HTR-8/SVneo (cell line): ENCODE measurements at places on chromosomes 1 and 21.

DNA sequence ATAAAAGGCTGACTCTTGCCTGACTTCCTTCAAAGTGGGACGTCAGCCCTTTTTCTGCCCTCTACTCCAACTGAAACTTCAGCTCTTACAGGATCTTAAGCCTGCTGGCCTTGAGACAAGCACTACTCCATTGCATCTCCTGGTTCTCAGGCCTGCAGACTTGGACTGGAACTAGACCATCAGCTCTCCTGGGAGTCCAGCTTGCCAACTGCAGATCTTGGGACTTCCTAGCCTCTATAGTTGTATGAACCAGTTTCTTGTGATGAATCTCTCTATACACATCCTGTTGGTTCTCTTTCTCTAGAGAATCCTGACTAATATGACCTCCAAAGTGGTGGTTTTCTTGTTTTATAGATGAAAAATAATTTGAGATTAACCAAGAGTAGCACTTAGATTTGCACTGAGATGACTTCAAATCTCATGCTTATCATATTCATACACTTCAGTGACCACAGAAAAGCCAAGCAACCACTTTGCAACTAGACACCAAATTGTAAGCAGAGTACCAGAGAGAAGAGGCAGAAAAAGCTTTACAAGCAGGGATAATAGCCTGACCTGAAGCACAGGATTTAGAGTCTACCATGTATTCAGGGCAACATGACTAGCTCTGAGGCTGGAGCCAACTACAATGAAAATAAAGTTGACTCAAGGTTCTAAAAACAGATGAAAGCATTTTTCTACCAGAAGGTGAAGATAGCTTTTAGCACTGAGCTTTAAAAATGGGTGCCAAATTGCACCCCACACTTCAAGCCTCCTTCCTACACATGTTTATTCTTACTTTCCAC is 661.3 kb upstream of the USP24 start:
- no peak for DNase-seq

DNA sequence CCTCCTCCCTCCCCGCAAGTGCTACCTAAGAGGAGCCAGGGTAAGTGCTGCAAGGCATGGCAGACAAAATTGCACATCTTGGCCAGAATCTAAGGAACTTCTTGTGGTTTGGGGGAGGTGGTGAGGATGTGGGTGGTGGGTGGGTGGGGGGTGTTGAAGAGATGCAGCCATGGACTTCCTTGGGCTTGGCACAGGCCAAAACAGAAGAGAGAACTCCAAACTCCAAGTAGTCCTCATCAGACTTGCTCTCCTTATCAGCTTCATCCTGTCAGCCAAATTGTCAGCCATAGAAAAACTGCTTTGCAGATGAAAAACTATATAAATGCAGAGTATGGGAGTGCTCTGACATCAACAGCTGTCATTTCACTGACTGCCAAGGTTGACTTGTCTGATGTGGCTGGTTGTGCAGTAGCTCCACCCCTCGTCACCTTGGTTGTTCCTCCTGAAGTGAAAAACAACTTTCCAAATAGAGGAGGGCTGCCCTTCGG is 7.1 kb downstream of the AMIGO1 start:
- DNase-seq, result no peak

GRCh38 chr1:173581383-173582079 is 21.3 kb downstream of the SLC9C2 start:
- no peak for DNase-seq

- no peak for DNase-seq
Measured at GRCh38 chr1:216346526-216346925, 76.7 kb downstream of the USH2A start.

- DNase-seq, result no peak
Measured at GRCh38 chr1:240310226-240310925, 218.7 kb downstream of the FMN2 start.

GRCh38 chr21:40143822-40144525 is 276.7 kb downstream of the PCP4 start:
- no peak for DNase-seq

DNA sequence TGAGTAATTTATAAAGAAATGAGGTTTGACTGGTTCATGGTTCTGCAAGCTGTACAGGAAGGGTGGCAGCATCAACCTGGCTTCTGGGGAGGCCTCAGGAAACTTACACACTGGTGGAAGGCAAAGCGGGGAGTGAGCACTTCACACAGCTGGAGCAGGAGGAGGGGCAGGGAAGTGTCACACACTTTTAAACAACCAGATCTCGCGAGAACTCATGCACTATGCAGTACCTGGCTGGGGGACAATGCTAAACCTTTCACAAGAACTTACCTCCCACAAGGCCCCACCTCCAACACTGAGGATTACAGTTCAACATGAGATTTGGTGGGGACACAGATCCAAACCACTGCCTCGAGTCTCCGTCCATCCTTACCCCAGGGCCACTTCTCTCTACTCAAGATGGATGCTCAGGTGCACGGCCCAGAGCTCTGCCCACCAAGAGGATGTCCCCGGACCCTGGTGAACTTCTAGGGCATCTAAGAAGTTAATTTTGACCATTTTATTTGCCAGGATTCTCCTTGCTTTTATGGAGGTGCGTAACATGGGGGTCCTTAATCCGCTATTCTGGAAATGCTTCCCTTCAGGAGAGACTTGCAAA is 22.7 kb upstream of the ACTRT2 start:
- DNase-seq, result no peak

DNA sequence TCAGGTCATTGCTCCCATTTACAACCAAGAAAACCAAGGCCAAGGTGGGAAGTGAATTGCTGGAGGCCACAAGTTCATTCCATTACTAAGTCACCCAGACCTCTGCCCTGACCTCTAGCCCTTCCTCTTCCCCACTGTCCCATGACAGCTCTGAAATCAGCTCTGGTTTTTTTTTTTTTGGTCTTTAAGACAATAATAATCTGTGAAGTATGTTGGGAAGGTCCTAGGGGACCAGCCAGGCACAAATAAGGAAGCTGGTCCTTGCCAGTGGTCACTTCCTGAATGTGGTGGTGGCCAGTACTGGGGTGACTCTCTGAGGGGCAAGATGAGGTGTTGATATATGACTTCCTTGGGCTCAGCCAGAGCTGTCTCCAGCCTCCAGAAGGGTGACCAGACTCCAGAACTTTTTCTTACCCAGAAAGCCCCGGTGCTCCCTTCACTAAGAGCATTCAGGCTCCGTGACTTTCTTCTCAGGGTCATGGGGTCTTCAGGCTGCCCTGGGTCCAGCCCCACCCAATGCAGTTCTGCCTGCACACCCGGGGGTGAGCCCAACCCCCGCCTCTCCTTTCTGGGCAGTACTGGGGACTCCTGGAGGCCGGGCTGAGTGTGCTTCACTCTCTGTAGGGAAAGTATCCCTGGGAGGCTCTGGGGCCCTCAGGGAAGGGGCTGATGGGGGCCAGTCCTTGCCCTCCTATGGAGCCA is 159.6 kb downstream of the PTPRU start:
- no peak for DNase-seq

GRCh38 chr1:37914719-37915475 is 32.0 kb downstream of the INPP5B start:
- DNase-seq, result no peak

DNA sequence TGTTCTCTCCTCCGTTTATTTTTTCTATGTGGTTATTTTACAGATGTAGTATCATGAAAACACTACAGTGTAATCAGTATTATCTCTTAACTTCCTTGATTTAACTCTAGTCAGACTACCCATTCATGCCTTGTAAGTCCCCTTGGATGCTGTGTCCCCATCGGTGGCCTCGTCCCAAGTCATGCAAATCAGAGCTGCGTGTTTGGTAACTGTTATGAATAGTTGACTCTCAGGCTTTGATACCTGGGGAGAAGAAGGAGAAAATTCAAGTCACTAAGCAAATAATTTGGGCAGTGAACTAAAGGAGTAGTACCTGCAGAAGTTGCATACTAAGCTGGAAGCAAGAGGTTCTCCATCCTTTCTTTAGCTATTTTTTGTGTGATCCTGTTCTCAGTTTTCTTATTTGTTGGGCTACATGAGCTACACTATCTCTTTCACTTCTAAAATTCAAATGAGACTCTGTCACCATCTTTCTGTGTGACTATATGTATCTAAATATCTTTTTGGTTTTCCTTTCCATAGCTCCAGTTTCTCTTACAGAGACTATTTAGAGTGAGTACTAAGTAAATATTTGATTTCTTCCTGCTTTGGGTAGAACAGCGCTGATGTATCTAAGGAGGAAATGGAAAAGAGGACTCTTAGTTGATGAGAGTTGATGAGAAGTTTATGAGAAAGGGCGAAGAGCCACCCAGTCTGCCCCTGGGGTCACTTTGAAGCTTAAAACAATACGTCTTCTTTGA is 50.9 kb downstream of the VANGL2 start:
- DNase-seq, result no peak

DNA sequence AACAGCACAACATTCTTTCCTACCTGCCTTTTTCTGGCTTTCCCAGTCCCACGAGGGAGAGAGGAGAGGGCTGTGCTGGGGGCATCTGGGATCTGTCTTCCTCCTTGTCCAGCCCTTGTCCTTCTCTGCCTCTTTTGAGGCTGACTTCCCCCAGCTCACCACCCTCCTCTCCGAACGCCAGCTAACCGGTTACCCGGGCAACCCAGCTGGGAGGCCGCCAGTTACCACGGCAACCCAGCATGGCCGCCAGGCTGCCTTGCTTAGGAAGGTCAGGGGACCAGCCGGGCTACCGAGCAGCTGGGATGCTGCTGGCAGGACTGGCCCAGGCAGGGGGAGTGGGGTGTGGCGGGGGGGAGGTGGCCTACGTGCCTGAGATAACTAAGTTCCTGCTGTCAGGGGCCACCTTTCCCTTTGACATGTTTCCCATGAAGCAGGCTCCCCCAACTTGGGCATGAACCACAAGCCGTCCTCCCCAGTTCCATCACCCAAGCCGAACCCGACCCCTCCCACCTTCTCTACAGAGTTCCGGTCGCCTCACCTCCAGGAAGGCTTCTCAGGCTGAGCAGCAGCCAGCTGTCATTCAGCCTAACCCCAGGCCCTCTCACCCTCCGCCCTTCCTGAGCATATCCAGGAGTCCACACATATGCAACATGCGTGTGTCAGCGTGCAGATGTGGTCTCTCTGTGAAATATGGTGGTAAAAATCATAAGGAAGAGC is 8.7 kb downstream of the PLEKHA6 start:
- DNase-seq, result no peak

DNA sequence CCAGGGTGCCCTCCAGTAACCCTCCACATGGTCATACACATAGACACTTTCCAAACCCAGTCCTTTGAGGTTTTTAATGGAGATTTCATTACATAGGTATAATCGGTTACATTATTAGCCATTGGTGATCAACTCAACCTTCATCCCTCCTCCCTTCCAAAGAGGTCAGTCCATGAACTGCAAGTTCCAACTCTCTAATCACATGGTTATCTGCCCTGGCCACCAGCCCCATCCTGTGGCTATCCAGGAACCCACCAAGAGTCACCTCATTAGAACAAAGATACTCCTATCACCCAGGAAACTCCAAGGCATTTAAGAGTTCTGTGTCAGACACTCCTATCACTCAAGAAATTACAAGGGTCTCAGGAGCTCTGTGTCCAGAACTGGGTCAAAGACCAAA is 12.2 kb downstream of the ATP1A4 start:
- no peak for DNase-seq

DNA sequence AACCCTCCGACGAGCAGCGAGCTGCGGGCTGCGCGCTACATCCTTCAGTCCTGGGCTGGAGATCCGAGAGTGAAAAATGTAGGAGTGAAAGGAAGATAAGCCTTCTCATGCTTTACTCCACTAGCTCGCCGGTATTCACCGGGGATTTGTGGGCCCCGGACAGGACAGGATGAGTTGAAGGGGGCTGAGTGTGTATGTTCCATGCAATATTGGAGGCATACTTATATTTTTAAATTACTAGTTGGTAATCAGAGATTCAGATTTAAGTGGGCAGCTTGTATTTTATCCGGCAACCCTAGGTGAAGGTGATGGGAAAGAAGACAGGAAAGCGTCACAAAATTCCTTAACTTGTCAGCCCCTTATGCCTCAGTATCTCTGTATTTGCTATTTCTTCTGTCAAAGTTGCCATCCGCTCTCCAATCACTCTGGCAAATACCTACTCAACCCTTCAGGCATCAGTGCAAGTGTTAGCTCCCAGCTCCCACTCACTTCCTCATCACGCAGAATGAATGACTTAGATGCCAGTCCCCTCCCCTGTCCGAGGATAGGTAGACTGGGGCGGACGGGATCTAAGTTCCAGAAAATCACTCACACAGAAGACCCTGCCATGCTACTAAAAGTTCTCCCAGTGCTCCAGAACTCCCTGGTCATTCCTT is 503 bp upstream of the PIGM start:
- no peak for DNase-seq

DNA sequence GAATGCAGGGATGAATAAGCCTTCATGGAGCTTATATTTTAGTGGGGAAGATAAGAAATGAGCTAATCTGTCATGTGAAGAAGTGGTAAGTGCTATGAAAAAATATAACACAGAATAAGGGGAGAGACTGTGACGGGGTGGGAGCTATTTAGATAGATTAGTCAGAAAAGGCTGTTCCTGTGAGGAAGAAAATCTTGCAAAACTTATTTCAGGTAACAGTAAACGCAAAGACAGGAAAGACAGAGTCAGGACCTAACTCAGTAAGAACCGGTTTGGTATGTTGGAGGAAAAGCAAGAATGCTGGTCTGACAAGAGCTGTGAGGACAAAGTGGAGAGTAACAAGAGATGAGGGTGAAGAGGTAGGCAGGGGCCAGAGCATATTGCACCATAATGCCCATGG is 22.0 kb downstream of the GNAI3 start:
- DNase-seq, result no peak

DNA sequence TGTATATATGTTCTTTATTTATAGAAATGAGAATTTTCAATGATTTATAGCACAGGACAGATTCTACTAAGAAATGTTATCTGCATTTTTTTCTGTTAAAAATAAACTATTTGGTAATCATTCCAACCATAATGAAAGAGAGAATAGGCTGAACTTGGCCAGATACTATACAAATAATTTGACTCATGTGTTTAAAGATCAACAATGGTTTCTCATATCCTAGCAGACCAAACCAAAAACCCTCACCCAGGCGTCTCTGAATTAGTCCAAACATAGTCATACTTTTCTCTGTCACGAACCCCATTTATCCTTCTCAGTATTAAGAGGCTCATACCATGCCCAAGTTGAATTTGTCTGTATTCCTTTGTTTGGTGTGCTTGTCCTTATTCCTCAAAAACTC is 40.3 kb downstream of the RPE65 start:
- DNase-seq, result no peak

DNA sequence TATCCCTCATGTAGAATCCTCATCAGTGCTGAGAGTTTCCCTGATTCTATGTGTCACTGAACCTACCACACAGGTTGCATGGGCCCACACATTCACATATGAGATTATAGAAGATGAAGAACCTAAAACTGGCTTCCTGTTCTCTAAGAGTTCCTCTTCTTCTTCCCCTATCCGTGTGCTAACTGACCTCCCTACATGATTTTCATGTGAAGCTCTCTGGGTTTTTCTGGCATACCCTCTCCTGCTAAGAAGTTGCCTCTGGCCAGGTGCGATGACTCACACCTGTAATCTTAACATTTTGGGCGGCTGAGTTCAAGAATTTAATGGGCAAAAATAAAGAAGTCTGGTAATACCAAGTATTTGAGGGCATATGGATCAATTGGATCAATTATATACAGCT is 5.5 kb upstream of the CD244 start:
- DNase-seq, result no peak
